ENCODE measurements at places on chromosomes 5 and 9.

DNA sequence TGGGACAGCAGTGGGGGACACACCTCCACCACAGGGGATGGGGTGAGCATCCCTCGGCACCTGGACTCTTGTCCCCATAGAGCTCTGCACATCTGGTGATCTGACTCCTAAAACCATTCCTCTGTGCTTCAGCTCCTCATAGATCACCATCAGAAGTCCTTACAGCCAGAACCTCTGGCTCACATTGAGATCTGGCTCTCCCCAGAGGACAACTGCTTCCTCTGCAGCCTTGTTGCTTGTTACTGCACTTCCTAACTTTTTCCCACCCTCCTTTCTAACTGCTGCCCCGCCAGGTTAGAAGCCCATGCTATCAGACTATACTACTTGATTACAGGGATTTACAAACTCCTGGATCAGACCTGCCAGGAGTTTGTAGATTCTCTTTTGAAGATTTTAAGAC is 64.5 kb downstream of the ARSB start:
- no peaks in the 10 kb centered on the region for H3K27me3 ChIP-seq
- no peak for DNase-seq
- no peaks in the 10 kb centered on the region for H3K4me1 ChIP-seq
- no peak overlapping the region for H3K4me3 ChIP-seq
- H3K36me3 ChIP-seq = no peaks in the 10 kb centered on the region

DNA sequence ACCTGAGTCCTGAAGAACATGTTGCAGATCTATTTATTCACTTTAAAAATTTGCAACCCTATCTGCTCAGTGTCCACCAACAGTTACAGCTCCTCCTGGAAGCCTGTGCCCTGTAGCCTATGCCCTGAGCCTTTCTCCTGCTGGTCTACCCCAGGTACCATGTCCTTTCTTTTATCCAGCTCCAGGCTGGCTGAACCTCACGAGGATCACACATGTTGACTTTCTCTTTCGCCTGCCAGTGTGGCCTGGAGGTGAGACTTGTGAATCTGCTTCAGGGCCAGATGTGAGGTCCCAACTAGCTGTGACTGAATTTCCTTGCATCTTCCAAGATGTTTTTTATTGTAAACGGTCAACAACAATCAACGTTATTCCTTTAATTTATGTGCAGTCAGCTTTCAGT is 70.7 kb downstream of the GDNF start:
- no peak overlapping the region for H3K4me3 ChIP-seq
- no peaks in the 10 kb centered on the region for H3K4me1 ChIP-seq
- no peaks in the 10 kb centered on the region for H3K27me3 ChIP-seq
- no peak overlapping the region for H3K27ac ChIP-seq
- no peaks in the 10 kb centered on the region for H3K36me3 ChIP-seq
- no peak for DNase-seq

DNA sequence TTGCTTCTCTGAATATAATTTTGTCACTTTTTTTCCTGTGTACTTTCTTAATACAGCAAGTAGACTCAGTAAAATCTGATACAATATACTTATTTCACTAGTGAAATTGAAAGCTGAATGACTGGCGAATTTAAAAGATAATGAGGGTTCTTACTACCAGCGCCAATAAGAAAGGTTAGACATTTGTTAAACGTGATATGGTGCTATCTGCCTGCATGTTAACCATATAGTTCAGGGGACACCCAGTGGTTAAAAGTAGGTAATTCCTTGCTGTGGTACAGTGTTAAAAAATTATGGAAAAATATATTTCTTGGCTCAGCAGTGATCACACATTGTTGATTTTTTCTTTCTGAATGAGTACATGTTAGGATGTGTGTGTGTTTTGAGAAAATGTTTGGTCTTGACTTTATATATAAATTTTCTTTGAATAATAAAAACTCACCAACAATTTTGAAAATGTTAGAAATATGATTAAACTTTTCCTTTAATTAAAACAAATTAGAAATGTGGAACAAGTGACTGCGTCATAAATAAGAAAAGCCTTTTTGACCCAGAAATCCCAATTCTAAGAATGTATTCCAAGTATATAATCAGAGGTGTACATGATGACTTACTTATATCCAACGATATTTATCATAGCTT is 25.8 kb downstream of the CAST start:
- H3K36me3 ChIP-seq = peaks cover 3% of the 10 kb centered on the region
- no peak for DNase-seq
- no peak overlapping the region for H3K4me3 ChIP-seq
- peaks cover 10% of the 10 kb centered on the region for H3K4me1 ChIP-seq
- H3K27me3 ChIP-seq = no peaks in the 10 kb centered on the region

- no peak for DNase-seq
- no peaks in the 10 kb centered on the region for H3K27me3 ChIP-seq
- H3K27ac ChIP-seq = no peak overlapping the region
- no peak overlapping the region for H3K4me3 ChIP-seq
- H3K36me3 ChIP-seq = no peaks in the 10 kb centered on the region
These were observed 419.7 kb downstream of the CHSY3 start for GRCh38 chr5:130323804-130324454.

DNA sequence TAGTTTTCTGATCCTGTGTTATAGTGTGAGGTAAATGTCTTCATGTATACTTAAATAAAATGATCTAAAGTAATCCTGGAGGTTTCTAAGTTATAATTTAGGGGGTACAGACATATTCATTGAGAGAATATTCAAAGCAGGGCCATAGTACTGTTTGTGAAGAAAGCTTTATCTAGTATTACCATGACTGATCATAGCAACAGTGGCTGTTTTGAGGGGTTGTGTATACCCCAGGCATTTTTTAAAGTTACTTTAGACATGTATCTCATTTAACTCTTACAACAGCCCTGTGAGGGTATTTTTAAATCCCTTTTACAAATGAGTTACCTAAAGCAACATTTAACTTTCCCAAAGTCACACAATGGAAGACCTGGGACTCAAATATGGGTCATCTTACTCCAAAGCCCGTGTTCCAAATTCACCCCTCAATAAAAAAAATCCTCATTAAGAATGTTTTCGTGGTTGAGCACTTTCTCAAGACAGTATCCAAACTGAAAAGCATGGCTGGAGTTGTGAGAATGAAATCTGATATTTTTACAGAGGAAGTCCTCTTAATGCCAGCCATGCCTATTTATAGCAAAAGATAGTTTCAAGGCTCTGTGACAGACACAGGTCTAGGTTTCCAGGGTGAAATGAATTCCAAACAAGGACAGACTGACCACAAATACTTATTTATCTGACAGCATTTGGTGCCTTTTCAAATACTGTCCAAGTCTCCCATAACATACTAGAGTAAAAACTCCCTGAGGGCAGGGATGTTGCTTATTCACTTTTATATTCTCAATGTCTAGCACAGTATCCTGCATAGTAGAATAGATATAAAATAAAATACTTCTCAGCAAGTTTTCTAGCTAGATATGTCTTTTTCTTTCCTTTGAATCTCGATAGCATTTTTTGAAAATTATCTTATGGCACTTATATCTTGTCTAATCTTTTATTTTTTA is 10.4 kb downstream of the STOM start:
- H3K27ac ChIP-seq = peak overlapping the region; percentile 37
- peaks cover 3% of the 10 kb centered on the region for H3K36me3 ChIP-seq
- H3K27me3 ChIP-seq = no peaks in the 10 kb centered on the region
- DNase-seq = no peak
- H3K4me1 ChIP-seq = peaks cover 66% of the 10 kb centered on the region

DNA sequence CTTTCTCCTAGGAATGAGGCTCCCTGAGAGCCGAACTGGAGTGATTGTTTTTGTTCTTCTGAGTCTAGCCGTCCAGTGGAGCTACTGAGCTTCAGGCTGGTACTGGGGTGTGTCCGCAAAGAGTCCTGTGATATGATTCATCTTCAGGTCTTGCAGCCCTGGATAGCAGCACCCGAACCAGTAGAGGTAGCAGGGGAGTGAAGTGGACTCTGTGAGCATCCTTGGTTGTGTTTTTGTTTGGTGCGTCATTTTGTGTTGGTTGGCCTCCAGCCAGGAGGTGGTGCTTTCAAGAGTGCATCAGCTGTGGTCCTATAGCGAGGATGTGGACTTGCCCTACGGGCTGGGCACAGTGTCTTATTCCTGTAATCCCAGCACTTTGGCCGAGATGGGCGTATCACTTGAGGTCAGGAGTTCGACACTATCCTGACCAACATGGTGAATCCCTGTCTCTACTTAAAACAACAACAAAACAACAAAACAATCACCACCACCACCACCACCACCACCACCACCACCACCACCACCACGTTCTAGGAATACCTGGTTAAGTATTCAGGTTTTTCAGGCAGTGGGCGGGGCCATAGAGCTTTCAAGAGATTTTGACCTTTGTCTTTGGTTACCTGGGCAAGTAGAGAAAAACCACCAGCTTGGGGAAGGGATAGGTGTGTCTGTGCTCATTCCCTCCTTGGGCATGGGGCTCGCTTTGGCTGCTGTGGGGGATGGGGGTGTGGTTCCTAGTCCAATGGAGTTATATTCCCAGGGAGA is 154.0 kb downstream of the WDR70 start:
- DNase-seq = no peak
- no peaks in the 10 kb centered on the region for H3K27me3 ChIP-seq
- no peak overlapping the region for H3K27ac ChIP-seq
- H3K4me3 ChIP-seq = no peak overlapping the region

GRCh38 chr5:97499605-97500004 is 316.6 kb upstream of the RIOK2 start:
- no peaks in the 10 kb centered on the region for H3K36me3 ChIP-seq
- H3K27ac ChIP-seq = no peak overlapping the region
- no peaks in the 10 kb centered on the region for H3K4me1 ChIP-seq
- H3K27me3 ChIP-seq = no peaks in the 10 kb centered on the region
- DNase-seq = no peak

- H3K27ac ChIP-seq = no peak overlapping the region
- no peak for DNase-seq
- no peak overlapping the region for H3K4me3 ChIP-seq
- no peaks in the 10 kb centered on the region for H3K27me3 ChIP-seq
These were observed 143.5 kb upstream of the MRPS30 start for GRCh38 chr5:44665101-44665701.

DNA sequence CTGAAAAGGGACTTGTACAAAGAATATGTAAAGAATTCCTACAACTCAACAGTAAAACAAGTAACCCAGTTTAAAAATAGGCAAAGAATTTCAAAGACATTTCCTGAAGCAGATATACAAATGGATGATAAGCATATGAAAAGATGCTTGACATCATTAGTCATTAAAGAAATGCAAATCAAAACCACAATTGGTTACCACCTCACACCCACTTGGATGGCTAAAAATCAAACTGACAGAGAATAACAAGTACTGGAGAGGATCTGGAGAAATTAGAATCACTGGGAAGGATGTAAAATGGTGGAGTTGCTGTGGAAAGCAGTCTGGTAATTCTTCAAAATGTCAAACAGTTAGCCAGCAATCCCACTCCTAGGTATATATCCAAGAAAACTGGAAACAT is 12.5 kb upstream of the FOXE1 start:
- no peak for DNase-seq
- H3K36me3 ChIP-seq = no peaks in the 10 kb centered on the region
- H3K27ac ChIP-seq = no peak overlapping the region
- H3K4me1 ChIP-seq = no peaks in the 10 kb centered on the region
- H3K4me3 ChIP-seq = no peak overlapping the region

DNA sequence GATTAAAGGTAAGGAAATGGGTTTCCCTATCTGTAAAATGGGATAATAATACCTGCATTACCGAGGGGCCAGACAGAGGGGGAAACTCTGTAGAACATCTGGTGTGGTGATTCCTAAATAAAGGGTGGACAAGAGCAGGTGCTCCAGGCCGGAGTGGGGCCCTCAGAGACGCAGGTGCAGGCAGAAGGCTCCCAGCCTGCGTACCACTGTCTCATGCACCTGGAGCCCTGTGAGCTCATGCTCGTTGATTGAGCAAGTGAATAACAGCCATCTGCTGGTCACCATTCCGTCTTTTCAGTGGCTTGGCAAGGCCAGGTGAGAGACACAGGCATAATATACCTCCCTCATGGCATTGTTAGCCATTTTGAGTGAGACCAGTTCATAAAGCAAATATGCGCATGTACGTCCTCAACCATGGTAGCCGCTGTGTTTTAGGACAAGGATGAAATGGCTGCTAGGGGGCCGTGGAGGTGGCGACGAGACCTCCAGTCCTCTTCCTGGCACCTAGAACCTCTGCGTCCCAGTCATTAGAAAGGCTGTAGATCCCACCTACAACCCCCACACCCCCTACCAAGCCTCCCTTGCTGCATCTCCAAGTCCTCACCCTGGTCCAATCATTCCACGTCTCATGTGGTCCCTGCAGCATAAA is 198.0 kb upstream of the MVB12B start:
- peak; percentile 59 for DNase-seq
- H3K4me3 ChIP-seq = no peak overlapping the region
- no peaks in the 10 kb centered on the region for H3K36me3 ChIP-seq
- no peak overlapping the region for H3K27ac ChIP-seq
- H3K4me1 ChIP-seq = no peaks in the 10 kb centered on the region

Data from suprapubic skin (tissue), 4 donors.